Progenitor cell of endocrine pancreas (in vitro differentiated cells): ENCODE measurements at places on chromosomes 16 and 17.

GRCh38 chr16:84271866-84272265 lies 22.8 kb upstream of the WFDC1 start:
- DNase-seq, result no peak

DNA sequence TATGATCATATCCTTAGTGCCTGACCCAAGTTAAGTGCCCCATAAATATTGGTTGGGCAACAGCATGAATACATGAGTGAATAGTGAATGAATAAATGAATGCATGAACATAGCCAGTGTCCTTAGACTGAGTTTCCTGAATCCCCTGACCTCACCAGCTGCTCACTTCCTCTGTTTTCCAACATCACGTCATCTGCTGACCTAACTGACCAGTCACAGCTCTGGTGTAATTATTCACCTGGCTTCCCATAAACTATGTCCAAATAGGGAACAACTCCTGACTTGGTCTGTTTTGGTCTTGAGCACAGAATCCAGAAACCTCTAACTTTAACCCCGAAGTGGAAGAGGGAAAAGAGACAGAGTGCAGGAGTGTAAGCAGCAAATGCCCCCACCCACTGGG lies 83.4 kb downstream of the ASIC2 start:
- no peak for DNase-seq

- no peak for DNase-seq
Measured at GRCh38 chr16:57012353-57012752, 23.0 kb downstream of the NLRC5 start.

- DNase-seq, result no peak
Measured at GRCh38 chr17:56436142-56436541, 157.4 kb upstream of the NOG start.

DNA sequence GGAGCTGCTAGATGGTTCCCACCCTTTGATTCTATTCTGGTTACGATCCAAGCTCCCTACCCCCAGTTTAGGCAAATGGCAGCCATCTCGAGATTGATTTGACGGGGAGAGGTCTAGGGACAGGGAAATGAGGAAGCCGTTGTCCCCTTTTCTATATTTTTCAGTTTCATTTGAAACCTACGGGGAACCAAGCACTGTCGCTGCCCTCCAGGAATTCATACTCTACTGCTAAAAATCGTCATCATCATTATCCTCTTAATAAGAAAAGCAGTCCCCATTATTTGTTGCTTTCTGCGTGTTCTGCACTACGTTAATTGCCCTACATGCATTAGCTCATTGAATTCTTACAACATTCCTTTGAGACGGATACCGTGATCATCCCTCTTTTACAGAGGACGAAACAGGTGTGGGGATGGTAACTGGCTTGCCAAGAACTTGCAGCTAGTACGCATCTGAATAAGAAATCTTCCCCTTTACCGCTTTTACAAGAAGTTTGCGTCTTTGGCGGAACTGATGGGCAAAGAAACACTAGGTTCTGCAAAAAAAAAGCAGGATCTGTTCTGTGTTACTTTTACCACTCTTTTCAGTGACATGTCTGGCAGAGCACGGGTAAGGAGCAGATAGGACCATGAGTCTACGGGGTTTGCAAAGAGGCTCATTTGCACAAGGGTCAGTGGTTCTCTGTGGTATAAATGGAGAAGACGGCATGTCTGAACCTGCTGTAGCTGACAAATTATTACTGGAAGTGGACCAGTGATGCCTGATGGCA lies 1.1 kb downstream of the CCP110 start:
- no peak for DNase-seq

- DNase-seq, result no peak
Measured at GRCh38 chr17:3447625-3448024, 14.0 kb upstream of the OR1E2 start.

DNA sequence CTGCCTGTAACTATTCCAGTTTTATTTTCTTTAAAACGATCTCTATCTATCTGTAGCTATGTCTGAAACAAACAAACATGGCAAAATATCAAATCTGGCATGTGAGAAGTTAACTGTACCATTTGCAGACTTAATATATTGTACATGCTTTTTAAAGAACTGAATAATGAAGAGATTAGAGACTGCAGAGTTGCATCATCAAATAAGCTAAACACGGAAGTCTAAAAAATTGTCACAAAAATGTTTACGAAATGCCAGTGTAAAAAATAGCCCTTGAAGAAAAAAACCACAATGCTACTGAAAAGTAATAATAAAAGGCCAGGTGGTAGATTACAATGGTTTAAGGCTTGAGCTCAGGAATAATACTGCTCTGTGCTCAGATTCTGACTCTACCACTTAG lies 43.1 kb downstream of the HS3ST3A1 start:
- no peak for DNase-seq

DNA sequence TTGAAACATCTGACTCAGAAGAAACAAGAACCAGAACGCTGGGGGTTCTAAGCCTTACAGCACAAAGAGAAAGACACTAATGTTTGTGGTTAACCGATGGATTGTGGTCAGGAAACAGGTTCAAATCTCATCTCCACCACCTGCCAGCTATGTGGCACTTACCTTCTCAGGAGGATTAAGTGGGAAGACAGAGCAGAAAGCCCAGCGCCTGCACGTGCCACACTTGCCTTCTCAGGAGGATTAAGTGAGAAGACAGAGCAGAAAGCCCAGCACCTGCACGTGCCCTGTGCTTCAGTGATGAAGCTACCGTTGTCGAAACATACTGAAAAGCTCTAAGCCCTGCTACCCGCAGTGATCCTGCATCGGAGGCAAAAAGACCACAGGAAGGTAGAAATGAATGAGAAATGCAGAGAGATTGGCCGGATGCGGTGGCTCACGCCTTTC lies 90.6 kb downstream of the NXN start:
- no peak for DNase-seq

GRCh38 chr17:41396340-41396739 lies 1.1 kb downstream of the KRT31 start:
- DNase-seq, result no peak

GRCh38 chr16:65958086-65958485 lies 408.4 kb upstream of the CDH5 start:
- DNase-seq, result no peak

DNA sequence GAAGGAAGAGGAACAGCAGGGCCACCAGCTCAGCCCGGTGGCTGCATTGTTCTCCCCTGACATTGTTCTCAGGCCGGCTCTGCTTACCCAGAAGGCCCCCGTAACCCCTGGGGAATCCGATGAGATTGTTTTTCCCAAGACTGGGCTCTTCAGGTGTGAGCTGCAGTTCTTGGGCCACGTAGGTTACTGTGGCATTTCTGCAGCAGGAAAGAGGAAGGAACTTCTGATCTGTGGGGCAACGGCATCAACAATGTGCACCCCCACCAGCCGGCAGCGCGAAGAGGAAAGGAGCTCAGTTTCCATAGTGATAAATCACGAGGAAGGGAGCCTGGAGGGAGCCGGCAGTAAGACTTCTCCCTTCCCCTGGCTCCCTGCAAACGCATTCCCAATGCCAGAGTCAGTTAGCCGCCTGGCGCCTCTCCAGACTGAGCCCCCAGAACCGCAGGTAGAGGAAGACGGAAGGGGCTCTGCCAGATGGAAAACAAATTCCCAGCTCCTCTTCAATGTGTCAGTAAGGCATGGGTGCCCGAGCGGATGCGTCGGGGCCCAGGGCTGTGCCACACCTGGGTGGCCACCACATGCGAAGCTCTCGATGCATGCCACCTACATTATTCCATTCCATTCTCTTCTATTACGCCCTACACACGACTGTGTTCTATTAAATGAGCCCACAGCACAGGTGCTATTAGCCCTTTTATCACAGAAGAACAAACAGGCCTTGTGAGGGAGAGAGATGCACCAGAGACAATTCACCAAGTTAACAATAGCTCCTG lies 21.5 kb upstream of the PECAM1 start:
- DNase-seq, result no peak

- DNase-seq, result no peak
Measured at GRCh38 chr16:81263470-81264220, 25.2 kb downstream of the BCO1 start.

DNA sequence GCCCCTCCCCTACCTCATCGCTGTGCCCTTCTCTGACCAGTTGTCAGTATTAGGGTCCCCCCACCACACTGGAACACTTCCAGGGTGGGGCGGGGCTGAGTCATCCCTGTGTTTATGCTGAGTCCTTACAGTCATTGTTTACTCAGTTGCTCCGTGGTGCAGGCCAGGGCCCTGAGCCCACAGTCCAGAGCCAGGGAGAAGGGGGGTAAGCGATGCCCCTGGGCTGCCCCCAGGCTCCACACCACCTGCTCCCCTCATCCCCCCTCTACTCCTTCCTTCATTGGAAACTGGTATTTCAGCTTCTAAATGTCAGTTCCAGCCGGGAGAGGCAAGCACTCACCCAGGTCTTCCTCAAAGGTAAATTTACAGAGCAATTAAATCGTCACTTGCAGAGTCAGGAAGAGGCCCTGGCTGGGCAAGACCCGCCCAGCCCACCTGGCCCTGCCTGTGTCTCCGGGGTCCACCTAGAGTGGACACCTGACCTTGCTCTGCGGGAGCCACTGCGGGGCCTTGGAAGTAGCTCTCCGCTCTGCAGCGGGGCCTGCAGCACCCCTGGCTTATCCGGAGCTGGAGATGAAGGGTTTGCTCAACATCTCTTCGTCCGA lies 4.8 kb downstream of the ATP2A3 start:
- no peak for DNase-seq

DNA sequence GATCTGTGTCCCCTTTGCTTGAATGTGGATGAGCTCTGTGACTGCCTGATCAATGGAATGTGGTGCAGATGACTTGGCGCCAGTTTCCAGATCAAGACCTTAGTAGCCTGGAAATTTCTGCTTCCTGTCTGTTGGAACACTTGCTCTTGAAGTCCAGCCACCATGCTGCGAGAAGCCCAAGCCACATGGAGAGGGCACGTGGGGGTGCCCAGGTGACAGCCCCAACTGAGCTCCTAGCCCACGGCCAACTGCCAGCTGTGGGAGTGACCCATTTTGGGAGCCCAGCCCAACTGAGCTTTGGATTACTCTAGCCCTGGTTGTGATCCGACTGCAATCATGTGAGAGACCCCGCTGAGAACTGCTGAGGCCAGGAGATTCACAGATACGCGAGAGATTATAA lies 3.3 kb upstream of the ITGAM start:
- no peak for DNase-seq

DNA sequence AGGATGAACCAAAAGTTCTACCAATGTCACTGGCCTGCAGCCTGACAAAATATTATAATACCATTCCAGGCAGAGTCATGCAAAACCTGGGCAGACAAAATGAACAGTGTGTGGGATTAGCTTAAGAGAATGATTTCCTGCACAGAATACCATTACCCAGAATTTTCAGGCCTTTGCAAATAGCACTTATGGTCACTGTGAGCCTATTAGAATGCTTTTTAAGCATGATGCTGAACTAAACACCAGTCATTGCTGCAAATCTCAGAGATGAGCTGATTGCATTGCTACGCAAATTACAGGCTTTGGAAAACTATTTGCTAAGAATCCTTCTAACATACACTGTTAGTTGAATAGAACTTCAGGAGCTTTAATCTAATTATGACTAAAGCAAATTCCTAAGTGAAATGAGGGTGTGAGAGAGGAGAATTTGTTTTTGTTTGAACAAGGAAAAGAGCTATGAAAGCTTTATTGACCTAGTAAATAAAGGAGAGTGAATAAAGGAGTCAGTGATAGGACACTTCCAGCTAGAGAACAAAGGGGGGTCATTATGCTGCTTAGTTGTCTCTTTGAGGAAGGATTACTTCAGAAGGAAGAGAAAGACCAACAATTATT lies 398.8 kb downstream of the HS3ST3B1 start:
- no peak for DNase-seq

GRCh38 chr17:49779156-49779738 lies 9.2 kb upstream of the KAT7 start:
- DNase-seq, result no peak

DNA sequence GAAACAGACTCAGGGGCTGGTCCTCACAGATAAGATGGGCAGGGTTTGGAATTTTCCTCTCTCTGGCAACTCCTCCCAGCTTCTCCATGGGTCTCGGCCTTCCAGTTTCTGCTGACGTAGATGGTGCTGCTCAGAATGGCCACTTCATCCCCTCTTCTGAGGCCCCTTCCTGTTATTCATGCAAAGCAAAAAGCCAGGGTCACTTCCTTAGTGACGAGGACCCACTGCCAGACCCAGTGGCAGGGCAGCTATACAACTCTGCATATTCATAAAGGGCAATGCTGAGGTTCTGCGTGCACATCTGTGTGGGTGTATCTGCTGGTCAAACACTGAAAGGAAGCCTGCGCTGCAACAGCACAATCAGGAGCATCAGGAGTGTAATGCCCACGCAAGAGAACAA lies 108.8 kb downstream of the WSCD1 start:
- DNase-seq, result no peak

GRCh38 chr16:49575346-49576172 lies 202.0 kb downstream of the C16orf78 start:
- no peak for DNase-seq

DNA sequence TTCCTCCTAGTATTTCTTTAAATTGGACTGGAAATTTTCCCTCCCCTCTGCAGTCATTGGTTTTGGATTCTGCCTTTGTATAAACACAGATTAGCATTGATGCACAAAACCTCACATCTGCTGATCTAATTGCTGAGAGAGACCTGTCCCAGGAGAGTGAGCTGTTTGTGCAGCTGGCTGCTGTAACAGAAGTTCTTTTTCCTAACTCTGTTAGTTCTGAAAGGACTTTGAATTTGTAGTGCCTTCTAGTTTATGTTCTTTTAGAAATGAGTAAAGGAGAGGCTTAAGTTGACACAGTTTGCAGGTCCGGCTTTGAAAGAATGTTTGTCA lies 45.2 kb upstream of the KPNB1 start:
- DNase-seq, result no peak

GRCh38 chr16:87115646-87116045 lies 201.5 kb downstream of the C16orf95 start:
- no peak for DNase-seq

GRCh38 chr17:72299100-72299499 lies 178.3 kb downstream of the SOX9 start:
- DNase-seq, result no peak

GRCh38 chr16:4615384-4616046 lies 827 bp upstream of the UBALD1 start:
- no peak for DNase-seq

DNA sequence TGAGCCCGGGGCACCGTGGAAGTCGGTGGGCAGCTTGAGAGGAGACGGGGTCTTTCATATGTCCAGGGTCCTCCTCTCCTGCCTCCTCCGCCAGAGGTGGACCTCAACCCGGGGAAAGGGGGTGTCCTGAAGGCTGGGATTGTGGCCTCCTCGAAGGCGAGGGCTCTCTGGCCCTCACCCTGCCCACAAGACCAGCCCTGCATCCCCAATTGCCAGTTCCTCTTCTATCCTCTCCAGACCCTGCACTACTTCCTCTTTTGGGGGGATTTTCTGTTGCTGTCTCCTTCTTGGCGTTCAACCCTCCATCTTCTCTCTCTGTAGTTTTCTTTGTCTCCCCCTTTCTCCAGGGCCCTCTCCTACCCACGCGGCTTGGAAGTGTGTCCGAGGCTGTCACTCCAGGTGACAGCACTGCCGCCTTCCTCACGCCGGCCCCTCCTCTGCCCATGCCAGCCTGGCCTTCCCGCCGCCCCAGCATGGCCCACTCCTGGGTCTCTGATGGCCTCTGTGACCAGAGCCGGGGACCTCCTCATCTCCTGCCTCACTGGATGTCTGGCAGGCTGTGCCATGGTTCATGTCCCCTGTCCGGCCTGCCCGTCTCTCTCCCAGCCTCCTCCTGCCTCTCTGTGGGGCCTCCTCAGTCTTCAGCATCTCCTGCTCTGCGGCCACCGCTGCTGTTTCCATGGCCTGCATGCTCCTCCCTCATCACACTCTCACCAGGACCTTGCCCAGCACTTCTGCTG lies 2.4 kb upstream of the ITGAX start:
- no peak for DNase-seq

- no peak for DNase-seq
Measured at GRCh38 chr17:42348104-42348503, 40.1 kb downstream of the STAT3 start.
